ENCODE measurements at places on chromosomes 7 and 10.
A peak's percentile ranks its signal among the peaks of the same experiment; 100 is the strongest.

GRCh38 chr10:103262229-103262628 is 14.7 kb upstream of the INA start:
- no peak for DNase-seq

GRCh38 chr10:94107191-94107590 is 113.5 kb downstream of the PLCE1 start:
- DNase-seq: no peak

DNA sequence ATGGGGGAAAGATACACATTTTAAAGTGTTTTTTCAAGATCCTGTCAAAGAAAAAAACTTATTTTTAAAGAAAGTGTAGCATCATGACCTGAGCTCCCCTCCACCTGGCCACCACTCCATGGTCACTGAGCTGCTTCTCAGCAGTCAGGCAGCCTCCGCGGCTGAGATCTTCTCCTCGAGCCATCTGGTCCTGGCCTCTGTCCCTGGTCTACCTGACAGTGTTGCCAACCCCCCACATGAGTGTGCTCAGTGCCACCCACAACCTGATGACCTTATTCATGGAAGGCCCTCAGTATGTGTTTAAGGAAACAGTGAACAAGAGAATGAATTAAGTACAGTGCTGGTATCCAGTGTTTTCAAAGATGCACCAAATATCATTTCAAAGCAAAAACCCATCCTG is 694.5 kb upstream of the NRP1 start:
- no peak for DNase-seq

DNA sequence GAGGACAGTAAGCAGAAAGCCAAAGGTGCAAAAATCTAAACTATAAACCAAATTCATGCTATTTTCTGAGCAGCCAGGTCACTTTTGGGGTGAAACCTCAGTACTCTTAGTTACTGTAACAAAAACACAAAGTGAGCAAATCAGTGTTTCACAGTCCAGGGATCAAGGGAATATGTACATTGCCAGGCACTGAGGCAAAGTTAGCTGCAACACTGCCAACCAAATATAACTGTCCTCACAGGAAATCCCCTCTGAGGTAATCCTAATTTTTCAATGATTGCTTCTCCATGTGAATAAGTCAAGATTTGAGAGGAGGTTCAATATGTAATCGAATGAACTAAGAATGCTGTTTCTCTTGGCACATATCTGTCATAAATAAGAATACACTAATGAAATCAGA is 229.7 kb downstream of the TSPAN12 start:
- no peak for DNase-seq

DNA sequence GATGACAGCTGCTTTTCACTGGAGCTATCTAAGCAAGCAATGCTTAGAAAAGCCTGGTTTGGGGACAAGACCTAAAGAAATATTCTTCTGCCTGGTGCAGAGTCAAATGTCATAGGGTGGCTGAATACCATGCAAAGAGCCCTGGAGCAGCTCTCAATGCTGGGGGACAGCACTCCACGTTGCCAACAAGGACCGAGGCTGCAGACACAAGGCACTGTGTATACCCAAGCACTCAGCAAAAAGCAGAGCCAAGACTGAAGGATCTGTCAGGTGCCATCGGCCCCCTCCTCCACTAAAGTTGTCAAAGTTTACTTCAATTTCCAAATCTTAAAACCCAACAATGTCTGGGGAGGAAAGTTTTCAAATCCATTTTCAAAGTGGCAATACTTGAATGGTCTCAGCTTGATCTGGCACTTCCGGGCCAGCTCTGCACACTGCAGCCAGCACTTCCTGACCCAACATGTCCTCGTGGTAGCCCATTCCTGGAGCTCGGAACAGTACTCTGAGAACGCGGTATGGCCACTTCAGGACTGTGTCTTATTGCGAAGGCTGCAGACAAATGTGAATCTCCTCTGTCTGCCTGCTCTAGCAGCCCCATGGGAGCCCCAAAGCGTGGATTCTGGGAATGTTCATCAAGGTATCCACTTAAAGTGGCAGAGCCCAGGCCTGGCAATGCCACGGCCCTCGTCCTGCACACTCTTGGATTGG is 191.8 kb downstream of the TNS3 start:
- no peak for DNase-seq

GRCh38 chr10:124001391-124002148 is 91.8 kb downstream of the CHST15 start:
- DNase-seq: no peak

GRCh38 chr7:139884441-139884840 is 55.4 kb downstream of the TBXAS1 start:
- DNase-seq: no peak

DNA sequence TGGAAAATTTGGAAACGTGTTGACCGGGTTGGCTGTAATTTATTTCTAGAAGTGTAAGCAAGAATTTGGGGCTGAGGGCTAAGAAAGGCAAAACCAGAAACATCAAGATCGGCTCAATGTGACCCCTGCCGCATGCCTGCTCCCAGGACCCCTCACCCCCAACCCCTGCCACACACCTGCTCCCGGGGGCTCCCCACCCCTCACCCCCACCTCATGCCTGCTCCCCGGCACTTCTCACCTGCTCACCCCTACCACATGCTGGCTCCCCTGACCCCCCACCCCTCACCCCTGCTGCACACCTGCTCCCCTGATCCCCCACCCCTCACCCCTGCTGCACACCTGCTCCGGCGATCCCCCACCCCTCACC is 19.0 kb upstream of the CFAP46 start:
- DNase-seq: no peak

- no peak for DNase-seq
These were observed 772.1 kb downstream of the CCSER2 start for GRCh38 chr10:85100495-85100894.

GRCh38 chr10:92790440-92790839 is 57.9 kb upstream of the EXOC6 start:
- no peak for DNase-seq

- peak; percentile 52 for DNase-seq
These were observed 14.3 kb downstream of the MOSPD3 start for GRCh38 chr7:100626530-100627237.

DNA sequence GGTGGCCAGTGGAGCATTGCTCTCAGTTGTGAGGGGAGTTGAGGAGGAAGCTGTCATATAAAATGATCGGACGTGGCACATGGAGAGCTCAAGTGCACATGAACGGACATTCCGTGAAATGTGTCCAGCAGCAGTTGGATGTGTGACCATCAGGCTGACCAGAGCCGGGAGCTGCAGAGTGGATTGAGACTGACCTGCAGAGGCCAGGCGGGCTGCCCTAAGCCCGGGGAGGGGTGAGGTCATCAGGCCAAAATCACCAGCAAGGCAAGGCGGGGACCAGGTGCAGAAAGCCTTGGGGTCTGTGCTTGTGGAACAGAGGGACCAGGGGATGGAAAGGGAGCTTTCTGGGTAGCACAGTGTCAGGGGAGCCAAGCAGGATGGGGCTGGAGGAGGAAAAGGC is 279.5 kb downstream of the CELF2 start:
- DNase-seq: no peak

DNA sequence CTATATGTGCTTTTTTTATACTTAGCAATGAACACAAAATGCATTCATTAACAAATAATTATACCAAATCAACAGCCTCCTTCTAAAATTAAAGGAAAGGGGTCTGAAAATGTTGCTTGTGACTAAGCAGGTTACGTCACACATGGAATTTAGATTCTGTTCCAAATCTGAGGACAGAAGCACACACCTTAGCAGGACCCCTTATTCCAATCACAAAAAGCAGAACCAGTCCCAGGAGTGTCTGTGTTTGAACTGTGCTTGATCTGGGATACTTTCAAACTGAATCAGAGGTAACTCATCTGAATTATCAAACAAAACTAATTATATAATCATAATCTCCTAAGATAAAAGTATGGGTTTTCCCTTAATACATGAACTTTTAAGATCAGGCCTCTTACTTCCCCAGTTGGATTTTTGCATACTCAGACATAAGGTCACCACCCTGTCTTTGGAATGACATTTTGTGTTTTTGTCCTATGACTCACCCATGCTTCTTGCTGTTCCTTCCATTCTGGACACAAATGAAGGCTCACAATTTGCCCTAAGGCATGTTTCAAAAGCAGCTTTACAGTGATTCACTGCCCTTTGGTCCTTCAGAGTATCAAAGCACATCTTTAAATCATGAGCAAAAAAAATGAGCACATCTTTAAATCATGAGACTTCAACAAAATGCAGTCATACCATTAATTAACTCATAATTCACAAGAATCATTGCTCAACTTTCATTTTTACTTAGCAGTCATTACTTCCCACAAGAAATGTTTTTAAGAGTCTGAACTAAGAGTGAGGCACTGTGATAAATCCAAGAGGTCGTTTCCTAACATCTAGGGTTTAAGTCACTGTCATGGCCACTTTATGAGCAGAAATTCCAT is 35.5 kb downstream of the SEMA3C start:
- no peak for DNase-seq

GRCh38 chr7:50431722-50432305 is 18.3 kb downstream of the FIGNL1 start:
- no peak for DNase-seq

DNA sequence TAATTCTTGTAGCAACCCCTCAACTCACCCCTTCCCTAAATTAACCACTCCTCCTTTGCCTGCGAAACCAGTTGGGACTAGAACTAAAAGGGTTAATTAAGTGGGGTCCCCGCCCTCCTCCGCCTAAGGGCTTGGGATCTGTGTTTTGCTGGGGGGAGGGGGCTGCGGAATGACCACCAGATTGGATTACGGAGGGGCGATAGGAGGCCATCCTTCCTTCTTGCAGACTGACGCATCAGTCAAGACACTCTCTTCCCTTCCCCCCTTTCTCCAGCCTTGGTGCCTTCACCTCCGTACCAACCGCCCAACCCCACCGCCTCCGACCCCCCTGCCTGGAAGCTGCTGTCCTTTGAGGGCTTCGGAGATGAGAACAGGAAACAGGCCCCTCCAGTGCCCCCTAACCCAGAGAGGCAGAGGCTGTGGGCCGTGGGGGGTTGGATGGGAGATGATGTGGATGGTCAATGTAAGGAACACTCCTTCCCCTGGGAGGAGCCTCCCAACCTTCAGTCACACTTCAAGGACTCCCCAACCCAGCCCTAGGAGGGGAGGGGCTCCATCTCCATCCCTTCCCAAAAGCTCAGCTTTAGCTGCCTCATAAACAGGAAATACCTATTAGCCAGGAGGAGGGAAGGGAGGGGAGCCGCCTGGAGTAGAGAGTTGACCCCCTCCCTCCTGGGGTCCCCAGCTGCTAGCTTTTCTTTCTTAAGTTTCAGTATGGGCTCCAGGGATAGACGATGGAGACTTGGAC is 997 bp upstream of the LDB1 start:
- DNase-seq: no peak

DNA sequence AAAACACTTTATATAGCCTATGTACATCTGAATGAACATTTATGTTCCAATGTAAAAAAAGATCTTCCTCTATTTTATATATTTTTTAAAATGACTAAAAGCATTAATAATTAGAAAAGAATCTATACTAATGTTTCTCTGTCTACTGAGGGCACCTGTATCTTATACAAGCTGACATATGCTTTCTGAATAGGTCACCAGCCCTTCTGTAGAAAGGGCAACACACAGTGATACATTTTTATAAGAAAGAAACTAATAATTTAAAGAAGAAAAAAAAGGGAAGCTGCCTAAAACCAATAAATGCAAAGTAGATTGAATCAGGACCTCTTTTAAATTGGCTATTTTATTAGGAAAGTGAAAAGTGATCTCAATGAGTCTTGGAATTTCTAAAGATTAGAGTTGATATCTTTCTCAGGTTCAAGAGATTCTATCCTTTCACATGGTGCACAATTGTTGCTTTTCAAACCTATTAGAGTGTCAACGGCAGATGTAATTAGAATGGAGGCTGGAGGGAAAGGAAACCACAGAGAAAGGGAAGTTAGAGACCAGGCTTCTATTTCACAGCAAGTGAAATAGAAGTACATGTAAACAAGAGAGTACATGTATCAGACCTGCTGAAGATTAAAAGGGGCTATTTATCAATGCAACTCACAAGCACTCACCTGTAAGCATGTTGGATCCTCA is 6.3 kb downstream of the MTPN start:
- DNase-seq: no peak

DNA sequence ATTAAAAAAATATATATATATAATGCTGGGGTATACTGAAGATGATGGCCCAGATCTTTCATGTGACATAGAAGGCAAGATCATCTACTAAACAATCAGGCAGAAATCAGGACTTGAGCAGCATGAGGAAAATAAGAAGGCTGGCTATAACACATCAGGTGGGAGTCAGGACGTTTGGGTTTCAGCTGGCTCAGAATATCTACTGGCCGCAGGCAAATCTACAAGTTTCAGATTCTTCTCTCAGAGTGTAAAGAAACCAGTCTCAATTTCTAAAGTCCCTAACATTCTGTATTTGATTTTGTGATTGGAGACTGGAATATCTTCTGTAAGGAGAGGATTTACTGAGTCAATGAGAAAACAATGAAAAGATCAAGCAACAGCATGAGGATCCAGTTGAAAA is 37.7 kb upstream of the FAM3C start:
- no peak for DNase-seq

GRCh38 chr7:48042216-48042615 is 6.9 kb downstream of the C7orf57 start:
- DNase-seq: no peak

- no peak for DNase-seq
These were observed 14.7 kb downstream of the ATRNL1 start for GRCh38 chr10:115107830-115108229.

- DNase-seq: no peak
These were observed 42.6 kb upstream of the DLG5 start for GRCh38 chr10:77969114-77969513.

GRCh38 chr10:11097686-11098085 is 80.0 kb downstream of the CELF2 start:
- DNase-seq: no peak

- no peak for DNase-seq
These were observed 2.5 kb downstream of the PARP12 start for GRCh38 chr7:140060243-140060630.

GRCh38 chr7:27097686-27098577 is 2.1 kb upstream of the HOXA1 start:
- no peak for DNase-seq

- DNase-seq: no peak
These were observed 258.0 kb upstream of the SEMA3A start for GRCh38 chr7:84452618-84453017.

DNA sequence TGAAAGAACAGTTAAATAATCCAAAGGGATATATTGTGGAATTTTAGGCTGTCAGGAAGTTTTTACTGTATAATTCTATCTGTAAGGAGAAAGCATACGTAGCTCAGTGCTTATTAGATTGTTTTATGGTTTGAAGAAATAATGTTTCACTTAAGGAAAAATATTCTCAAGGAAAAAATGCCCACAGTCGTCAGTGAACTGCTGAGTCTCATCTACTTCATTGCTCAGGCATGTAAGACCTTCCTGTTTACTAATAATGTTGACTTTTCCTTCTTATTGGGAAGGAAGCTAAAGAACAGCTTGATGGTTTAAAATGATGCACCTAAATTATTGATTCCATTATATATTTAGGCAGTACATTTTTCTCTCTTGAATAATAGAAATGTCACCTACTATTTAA is 304.2 kb downstream of the SDK1 start:
- DNase-seq: no peak

- DNase-seq: no peak
These were observed 11.7 kb downstream of the CPA5 start for GRCh38 chr7:130356121-130356875.

Data from omental fat pad (tissue), 4 donors.